Muscle of back (tissue), 13 donors: ENCODE measurements at places on chromosomes 2 and 18.

DNA sequence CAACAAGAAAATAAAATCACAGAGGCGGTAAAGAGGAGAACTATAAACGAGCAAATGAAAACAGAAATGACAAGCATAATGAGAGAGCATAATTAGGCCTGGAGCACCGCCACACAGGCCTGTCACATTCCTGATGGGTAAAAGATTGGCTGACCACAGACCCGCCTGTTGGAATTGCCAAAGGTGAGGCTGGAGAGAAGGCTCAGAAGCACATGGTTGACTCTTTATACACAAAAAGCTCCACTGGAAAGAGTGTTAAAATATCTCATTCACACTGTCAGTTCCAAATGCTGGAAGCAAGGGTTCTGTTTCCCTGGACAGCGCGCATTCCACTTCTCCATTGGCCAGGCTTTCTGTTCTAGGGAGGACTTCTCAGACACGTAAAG is 5.9 kb upstream of the LGALSL start:
- DNase-seq: no peak

GRCh38 chr2:166088634-166089033 is 39.2 kb downstream of the SCN1A start:
- no peak for DNase-seq

- no peak for DNase-seq
Measured at GRCh38 chr2:46924608-46925007, 9.0 kb upstream of the MCFD2 start.

DNA sequence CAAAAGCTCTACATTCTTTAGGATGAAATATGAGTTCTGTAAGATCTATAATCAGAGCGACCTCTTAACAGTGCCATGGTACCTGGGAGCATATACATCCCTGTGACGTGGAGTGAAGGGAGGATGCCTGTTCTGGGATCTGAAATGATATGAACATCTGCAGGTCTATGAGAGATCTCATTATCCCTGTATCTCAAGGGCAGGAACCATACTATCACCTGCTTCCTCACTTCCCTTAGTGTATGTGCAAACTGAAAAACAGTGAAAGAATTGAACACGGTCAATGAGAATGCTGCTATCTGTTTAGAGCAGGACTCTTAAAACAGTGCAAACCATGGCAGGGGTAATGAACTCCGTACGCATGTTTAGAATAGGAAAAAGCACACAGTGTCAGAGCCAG is 364.0 kb downstream of the LPIN1 start:
- DNase-seq: no peak

- DNase-seq: no peak
Measured at GRCh38 chr2:16329421-16329820, 336.2 kb downstream of the CYRIA start.

DNA sequence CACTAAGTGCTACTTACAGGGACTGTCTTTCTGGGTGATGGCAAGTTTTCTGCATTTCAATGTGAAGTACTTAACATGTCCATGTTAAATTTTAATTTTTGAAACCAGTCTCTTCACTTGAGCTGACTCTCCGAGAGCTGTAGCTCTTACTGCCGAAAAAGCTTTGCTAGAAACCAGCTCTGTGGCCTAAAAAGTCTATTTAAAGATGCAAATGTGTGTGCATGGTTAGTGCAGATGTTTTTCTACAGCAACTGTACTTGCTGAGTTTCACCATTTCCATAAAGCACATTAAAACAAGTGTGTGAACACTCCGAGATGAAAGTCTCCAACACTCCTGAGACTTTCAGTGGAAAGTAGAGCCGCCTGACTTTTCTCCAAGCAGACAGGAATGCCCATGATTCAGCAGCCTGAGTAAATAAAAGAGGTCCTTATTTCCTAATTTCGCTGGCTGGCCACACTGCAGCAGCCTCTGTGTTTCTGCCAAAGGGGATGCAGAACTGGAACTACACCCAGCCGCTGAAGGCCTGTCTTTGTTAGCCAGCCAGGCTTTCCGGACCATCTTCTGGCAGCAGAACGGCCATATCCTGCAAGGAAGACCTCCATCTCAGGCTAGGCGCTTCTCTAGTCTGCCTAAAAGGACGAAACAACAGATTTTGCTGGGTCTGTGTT is 121.2 kb downstream of the ZNF521 start:
- DNase-seq: peak; percentile 97

DNA sequence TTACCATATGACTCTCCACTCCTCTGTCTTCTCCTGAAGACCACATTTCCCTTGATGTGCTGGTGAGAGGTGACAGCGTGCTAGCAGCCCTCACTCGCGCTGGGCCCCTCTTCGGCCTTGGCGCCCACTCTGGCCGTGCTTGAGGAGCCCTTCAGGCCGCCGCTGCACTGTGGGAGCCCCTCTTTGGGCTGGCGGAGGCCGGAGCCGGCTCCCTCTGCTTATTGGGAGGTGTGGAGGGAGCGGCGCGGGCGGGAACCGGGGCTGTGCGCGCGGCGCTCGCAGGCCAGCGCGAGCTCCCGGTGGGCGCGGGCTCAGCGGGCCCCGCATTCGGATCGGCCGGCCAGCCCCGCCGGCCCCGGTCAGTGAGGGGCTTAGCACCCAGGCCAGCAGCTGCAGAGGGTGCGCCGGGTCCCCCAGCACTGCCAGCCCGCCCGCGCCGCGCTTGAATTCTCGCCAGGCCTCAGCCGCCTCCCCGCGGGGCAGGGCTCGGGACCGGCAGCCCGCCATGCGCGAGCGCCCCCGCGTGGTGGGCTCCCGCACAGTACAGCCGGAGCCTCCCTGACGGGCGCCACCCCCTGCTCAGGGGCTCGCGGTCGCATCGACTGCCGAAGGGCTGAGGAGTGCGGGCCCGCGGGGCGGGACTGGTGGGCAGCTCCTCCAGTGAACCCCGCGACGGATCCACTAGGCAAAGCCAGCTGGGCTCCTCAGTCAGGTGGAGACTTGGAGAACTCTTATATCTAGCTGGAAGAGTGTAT is 246.6 kb upstream of the REG3G start:
- DNase-seq: no peak

DNA sequence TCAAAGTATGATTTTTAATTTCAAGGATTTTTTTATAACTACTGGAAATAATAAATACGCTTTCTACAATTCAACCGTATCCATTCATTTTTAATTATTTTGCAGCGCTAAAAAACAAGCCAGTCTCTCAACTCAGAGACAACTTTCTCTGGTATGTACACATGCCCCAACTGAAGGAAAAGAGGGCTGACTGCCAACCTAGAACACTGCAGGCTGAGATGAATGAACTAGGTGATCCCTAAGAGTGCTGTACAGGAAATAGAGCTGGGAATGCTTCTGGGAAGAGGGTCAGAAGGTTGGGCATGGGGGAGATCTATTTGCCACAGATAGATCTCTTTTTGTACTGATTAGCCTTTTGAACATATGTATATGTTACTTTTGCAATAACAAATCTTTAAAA is 460.1 kb downstream of the NR4A2 start:
- no peak for DNase-seq

DNA sequence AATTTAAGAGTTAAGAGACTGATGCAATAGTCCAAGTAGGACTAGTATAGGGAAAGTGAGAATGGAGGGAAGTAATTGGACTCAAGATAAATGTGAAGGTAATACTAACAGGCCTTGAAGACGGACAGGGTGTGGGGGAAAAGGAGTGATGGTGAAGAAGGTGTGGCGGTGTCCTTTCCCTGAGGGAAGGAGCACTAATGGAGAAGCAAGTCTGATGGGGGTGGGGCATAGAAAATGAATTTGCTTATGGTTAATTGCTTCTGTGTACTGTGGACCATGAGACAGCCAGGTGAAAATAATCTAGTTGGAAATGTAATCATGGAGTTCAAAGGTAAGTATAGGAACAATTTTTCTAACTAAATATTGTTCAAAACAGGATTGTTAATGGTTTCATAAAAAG is 7.1 kb upstream of the TGOLN2 start:
- DNase-seq: no peak

DNA sequence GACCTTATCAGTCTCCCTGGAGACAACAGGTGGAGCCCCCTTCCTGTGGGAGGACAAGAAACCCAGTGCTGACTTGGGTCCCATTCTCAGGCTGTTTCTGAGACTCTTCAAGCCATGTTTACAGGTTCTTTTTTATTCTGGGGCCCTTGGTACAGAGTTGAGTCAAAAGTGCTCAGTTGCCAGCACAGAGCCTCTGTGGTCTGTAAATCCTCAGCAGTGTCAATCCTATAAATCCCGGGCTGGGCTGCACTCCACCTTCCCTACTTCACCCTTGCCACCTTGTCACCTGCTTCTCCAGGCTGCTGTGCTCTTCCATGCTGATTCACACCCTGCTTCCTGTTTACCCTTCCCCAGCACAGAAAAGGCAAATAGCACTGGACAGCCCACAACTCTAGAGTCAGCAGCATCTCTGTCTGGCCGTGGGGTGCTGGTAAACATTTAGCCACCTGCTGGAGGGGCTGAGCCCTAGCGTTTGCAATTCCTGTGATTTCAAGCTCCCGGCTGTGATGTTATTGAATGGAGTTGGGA is 74.7 kb downstream of the TNFRSF11A start:
- DNase-seq: no peak
